ENCODE measurements at places on chromosomes 4 and X. TPM values are rescaled to one million over a fixed set of nuclear protein-coding genes. Genes with fewer than 3 reads are reported as not detected.

The GYG2 gene
- polyA plus RNA-seq, result 2.9 TPM

DNA sequence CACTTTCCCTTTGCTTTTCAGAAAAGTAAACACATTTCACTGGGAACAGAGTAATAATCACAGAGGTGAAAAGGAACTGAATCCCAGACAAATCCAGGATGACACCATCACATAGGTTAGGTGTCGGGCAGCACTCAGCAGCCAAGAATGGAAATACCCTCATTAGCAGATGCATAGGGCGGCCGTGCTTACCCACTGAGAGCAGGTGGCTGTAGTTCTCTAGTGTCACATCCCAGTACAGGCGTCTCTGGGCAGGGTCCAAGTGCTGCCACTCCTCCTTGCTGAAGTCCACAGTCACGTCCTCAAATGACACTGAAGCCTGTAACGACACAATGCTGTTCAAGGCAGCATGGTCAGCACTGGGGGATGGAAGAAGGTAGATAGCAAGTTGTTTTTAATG, 26.9 kb downstream of the ZNF41 start:
- no peak for DNase-seq

DNA sequence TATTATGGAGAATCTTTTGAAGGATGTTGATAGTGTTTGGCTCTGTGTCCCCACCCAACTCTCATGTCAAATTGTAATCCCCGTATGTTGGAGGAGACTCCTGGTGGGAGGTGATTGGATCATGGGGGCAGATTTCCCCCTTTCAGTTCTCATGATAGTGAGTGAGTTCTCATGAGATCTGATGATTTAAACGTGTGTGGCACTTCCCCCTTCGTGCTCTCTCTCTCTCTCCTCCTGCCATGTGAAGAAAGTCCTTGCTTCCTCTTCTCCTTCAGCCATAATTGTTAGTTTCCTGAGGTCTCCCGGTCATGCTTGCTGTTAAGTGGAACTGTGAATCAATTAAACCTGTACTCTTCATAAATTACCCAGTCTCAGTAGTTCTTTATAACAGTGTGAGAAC, 166.1 kb upstream of the NUDT6 start:
- no peak for DNase-seq

DNA sequence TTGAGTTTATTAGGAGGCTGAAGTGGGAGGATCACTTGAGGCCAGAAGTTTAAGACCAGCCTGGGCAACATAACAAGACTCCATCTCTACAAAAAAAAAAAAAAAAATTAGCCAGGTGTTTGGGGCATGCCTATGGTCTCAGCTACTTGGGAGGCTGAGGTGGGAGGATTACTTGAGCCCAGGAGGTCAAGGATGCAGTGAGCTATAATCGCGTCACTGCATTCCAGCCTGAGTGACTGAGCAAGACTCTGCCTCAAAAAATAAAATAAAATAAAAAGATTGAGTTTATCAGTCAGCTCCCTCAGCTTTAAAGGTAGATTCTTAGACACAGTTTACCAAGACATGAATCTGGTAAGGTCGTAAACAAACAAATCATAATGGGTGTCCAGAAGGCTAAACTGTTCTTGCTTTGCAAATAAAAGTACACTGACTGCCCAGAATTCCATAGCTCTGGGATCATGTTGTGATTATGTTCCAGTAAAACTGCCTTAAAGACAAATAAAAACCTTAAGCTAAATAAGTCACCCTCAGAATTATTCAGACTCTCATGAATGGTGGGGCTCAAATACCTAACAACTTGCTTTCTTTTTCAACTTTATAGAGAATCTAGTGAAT, 18.7 kb downstream of the APOO start:
- no peak for DNase-seq

DNA sequence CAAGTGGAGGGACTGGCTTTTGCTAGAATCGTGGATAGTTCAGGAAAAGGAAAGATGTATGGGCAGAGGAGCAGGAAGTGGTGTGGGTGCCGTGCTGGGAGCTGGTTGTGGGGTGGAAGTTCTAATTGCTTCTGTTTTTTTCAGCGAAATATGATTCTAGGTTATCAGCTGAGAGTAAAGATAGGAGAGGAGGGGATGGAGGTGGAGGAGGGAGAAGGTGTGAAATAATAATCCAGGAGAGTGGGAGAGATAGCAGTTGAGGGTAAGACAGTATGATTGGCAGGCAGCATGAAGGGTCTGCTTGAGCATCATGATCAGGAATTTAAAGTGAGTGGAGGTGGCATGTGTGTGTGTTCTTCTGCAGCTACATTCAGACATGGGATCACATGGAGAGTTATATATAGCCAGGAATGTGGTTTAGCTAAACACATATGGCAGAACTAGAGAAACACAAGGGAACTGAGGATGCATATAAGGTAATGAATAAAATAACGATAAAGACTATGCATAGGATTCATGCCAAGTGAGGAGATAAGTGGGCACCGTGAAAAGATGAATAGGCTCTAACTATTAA, 133.7 kb downstream of the ANK2 start:
- DNase-seq, result no peak

DNA sequence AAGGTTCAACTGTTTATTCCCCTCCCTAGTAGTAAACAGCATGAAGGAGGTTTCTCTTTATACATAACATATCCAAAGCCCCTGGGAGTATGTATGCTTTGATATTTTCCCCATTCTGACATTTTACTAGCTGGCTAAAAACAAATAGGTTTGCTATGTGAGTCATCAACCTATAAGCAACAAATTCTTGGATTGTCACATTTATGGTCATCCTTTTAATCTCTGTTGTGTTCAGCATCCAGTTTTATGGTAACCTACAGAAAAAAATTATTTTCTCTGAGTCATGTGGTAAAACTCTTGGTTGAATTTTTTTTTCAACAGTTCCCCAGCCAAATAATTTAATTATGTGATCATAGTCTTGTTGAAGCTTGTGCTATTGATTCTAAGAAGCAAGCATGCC, 734.1 kb downstream of the ADGRL3 start:
- DNase-seq, result no peak

DNA sequence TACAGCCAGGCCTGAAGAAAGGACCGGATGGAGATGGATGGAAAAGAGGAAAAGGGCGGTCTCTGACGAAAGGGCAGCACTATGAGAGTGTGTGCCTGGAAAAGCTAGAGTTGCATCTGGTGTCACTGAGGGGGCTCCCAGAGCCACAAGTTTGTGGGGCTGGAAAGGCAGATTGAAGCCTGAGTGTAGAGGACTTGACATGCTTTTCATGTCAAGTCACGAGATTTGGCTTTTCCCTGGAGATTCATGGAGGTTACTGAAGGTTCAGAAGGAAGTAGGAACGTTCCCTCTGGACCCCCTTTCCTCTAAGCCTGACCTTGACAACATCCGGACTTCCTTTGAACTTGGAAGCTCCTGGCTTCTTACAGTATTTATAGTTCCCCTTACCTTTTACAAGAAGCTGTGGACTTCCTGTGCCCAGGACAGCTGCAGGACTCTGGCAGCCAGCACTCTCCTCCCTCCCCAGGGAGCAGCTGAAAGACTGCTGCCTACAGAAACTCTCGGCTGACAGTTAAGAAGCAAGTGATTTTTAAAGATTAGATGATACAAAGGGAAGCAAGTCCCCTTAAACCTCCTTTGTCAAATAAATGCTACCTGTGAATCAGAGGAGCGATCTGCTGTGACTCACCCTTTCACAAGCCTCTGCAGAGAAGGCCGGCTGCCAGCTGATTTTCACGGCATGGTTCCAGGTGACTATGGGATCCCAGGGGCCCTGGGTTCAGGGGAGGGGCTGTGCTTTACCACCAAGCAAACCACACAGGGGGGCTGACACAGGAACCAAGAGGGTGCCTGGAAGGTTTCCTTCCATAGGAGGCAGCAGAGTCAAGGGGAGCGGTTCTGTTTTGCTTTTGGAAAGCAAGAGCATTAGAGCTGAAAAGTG, 72.9 kb upstream of the STIM2 start:
- DNase-seq, result no peak

- no peak for DNase-seq
These were observed 109.6 kb downstream of the IL15 start for GRCh38 chr4:141746026-141746425.

The C4orf50 gene
- polyA plus RNA-seq, result 0.01 TPM

DNA sequence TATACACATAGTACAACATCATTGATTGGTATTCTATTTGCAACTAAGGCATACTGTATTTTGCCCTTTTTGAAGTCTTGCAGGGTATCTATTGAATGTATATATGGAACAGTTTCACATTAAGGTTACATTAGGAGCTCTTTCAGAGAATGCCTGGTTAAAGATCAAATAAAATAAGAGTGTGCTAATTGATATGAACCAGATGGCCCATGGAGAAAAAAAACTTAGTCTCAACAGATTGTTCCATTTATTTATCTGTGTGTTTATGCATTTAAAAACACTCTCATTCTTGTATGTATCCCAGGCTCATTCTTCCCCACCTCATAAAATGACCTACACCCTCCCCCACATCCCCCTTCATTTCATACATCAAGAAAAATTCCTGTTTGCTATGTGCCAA, 35.2 kb upstream of the GRIA2 start:
- DNase-seq, result no peak
